ENCODE measurements at places on chromosomes 12 and 14.

GRCh38 chr12:54306925-54307741 lies 6.3 kb upstream of the NFE2 start:
- DNase-seq: peak; percentile 49

GRCh38 chr12:48803675-48804074 lies 14.6 kb upstream of the CACNB3 start:
- DNase-seq: no peak

GRCh38 chr12:115916910-115917668 lies 360.4 kb downstream of the MED13L start:
- DNase-seq: peak; percentile 24

- no peak for DNase-seq
These were observed 435.0 kb downstream of the NELL2 start for GRCh38 chr12:44441155-44441554.

DNA sequence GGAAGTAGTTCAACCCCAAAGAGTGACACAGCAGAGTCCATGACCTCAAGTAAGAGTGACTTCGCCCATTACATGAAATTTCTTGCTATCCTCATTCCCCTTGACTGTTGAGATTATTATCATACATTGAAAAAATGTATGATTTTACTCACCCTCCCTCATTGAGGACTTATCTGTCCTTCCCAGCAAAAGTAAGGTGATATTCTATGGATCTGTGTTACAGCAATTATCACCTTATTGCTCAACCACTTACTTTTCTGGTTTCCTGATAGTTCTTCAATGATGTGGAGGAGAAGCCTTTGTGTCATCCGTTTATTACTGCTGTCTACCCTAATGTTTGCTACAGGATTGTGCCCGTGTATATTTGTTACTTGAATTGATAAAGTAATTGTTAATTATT lies 306.2 kb downstream of the TRHDE start:
- DNase-seq: no peak

GRCh38 chr14:105864116-105864515 lies 337.7 kb downstream of the TMEM121 start:
- no peak for DNase-seq

DNA sequence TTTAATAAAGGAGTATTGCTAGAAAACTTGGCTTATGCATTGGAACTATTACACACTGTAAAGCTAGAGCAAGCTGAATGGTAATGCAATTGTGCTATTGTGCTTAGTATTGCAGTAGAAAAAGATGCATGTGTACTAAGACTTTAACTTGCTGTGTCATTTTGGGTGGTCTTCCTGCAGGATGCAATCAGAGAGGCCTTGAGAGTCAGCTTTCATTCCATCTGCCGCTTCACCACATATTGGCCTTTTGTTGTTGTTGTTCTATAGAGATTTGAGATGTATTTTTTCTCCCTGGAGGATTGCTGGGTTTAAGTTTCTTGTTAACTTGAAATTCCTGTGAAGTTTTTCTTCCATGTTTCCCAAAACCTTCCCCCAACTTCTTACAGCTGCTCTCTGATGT lies 449.7 kb downstream of the TMTC2 start:
- DNase-seq: peak; percentile 59

DNA sequence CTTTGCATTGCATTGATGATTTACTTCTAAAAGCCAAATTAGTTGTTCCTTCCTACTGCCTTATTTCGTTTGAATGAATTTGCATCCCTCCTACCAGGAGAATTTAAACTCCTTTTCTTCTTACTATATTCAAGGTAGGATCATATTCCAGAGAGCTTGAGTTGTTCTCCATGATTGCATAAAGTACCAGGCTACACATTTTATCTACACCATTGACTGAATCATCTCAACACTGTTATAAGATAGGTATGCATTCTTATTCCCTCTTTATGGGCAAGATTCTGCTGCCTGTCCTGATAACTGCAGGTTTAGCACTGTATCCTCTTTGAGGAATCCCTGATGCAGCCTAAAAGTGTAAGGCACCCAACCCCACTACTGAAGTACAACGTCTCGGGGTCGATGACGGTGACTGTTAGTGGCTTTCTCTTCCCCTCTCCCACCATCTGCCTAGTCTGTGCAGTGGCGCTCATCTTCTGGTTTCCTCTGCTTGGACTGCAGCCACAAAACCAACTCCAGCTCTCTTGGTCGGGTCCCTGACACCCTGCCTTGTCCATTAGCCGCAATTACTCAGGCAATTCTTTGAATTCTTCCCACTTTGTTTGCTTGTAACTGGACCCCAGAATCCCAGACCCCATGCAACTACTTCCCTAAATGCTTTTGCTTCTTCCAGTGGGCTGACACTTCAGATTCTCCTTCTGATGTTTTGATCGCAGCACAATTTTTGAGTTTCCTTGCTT lies 44.4 kb upstream of the STXBP6 start:
- no peak for DNase-seq

- peak; percentile 53 for DNase-seq
These were observed 4.4 kb downstream of the RNF10 start for GRCh38 chr12:120538281-120539156.

- peak; percentile 10 for DNase-seq
These were observed 29.4 kb downstream of the PTPRR start for GRCh38 chr12:70890895-70891832.

DNA sequence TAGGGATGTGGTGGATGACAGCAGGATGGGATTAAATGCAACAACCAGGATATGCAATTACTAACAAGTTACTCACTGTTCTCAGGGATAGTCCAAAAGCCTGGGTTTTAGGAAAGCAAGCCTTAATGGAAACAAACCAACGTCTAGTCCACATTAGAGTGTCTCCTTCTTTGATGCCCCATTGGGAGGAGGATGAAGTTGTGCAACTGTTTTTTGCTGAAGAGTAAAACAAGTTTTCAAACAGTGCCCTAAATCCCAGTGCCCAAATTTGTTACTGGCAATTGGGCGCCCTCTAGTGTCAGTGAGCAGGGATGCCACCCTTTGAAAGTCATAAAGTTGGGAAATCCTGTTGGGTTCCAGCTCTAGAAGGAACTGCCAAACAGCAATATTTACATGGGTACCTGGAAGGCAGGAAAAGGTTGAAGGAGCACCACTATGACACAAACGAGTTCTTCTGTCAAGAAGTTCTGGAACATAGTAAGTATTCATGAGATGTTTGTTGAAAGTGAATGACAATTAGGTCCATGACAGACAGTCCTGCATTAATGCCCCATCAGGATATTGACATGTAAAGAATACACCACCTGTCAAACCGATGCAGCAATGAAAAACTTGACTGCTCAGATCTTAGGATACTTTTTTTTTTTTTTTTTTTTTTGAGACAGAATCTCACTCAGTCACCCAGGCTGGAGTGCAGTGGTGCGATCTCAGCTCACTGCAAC lies 11.1 kb upstream of the DPF3 start:
- DNase-seq: peak; percentile 79

DNA sequence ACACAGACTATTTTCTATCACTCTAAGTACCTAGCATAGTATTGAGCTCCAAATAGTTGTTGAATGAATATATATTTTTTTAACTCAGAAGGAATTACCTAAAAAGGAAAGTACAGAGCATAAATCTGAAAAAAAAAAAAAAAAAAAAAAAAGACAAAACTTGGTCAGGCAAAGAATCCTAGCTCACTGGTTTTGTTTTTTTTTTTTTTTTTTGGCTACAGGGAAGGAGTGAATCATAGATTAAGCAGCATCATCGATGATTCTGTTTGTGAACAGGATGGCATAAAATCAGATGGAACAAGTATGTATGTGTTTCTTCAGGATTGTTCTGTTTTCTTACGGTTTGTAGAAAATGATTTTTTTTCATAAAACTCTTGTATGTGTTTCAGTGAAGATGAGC lies 66.1 kb upstream of the BCAT1 start:
- no peak for DNase-seq

All from muscle of leg (tissue), 16 donors.